Progenitor cell of endocrine pancreas (in vitro differentiated cells): ENCODE measurements at places on chromosomes 12 and 14.

DNA sequence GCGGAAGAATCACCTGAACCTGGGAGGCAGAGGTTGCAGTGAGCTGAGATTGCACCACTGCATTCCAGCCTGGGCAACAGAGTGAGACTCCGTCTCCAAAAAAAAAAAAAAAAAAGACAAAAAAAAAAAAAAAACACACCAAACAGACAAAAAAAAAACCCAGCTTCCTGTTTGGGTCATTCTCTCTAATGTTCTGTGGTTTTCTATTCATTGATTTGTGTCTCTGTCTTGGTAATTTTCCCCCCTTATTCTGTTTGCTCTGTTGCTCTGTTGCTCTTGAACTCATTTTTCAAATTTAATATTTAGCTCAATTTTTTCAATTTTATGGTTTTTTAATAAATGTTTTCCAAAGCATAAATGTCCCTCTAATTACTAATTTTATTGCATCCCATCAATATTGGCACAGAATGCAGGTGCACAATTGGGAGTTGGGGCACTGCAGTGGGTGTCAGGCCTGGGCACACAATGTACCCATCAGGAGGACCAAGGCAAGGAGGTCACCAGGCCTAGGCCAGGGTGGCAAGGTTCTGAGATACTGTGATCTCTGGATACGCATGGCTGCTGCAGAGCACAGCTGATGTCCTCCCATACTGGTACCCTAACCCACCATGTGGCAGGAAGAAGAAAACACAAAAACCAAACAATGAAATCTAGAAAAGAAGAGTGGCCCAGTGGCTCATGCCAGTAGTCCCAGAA, 8.0 kb upstream of the GNPTAB start:
- DNase-seq = no peak
- no peaks in the 10 kb centered on the region for H3K27me3 ChIP-seq
- H3K36me3 ChIP-seq = no peaks in the 10 kb centered on the region

DNA sequence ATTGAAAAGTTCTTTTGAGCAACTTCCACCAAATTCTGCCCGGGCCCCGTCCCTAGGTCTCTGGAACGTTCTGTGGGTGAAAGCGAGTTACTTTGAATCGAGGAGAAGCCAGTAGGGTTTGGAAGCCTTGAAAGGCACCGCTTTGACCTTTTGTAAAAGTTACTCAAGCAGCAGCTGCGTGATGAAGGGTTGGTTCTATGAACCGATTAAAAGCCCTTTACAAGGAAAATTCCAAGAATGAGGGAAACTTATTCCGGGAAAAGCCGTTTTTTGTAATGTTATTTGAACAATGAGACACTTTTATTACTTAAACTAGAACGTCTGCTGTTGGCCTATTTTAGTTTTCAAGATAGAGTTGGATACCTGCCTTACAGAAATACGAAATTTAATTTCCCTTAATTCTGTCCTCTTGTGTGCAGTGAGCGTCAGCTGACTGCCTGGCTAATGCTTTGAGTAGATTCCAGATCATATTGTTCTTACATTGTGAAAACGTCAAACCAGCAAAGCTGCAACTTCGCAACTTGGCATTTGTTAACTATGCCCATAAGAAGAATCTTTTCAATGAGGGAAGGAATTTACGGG, 906 bp downstream of the LARP4 start:
- H3K27me3 ChIP-seq = no peaks in the 10 kb centered on the region
- H3K4me3 ChIP-seq = peak overlapping the region; percentile 98
- no peak for DNase-seq
- H3K4me1 ChIP-seq = peaks cover 19% of the 10 kb centered on the region

GRCh38 chr12:107522692-107523477, 162.7 kb upstream of the PWP1 start:
- DNase-seq = no peak
- peaks cover 8% of the 10 kb centered on the region for H3K27me3 ChIP-seq
- H3K4me3 ChIP-seq = no peak overlapping the region
- H3K27ac ChIP-seq = no peak overlapping the region

GRCh38 chr12:69932154-69932553, 107.1 kb downstream of the MYRFL start:
- H3K27ac ChIP-seq = no peak overlapping the region
- DNase-seq = no peak
- no peaks in the 10 kb centered on the region for H3K36me3 ChIP-seq
- H3K4me1 ChIP-seq = peaks cover 39% of the 10 kb centered on the region

- H3K27me3 ChIP-seq = peaks cover 34% of the 10 kb centered on the region
- H3K36me3 ChIP-seq = no peaks in the 10 kb centered on the region
- H3K27ac ChIP-seq = no peak overlapping the region
Measured at GRCh38 chr12:1837541-1838204, 17.3 kb downstream of the LRTM2 start.

GRCh38 chr12:75782069-75782581, 249.5 kb downstream of the PHLDA1 start:
- no peak overlapping the region for H3K27ac ChIP-seq
- no peaks in the 10 kb centered on the region for H3K27me3 ChIP-seq
- H3K36me3 ChIP-seq = no peaks in the 10 kb centered on the region
- H3K4me1 ChIP-seq = peaks cover 2% of the 10 kb centered on the region
- DNase-seq = no peak

DNA sequence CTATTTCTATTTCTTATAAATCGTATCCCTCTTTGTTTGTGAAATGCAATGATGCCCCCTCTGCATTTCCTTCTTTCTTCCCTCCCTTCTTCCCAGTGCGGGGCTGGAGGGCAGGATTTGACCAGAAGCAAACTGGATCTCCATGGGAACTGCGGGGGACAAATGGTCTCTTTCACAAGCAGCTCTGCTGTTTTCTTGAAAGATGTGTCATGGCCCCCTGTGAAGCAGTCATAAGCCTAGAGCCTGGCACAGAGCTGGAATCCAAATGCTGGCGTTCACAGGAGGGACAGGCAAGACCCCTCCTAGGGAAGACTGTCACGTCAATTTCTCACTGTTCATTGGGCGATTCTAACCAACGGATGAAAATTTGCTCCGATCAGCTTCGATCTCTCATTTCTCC, 203.5 kb upstream of the NOS1 start:
- no peaks in the 10 kb centered on the region for H3K36me3 ChIP-seq
- no peak for DNase-seq
- no peak overlapping the region for H3K27ac ChIP-seq
- H3K27me3 ChIP-seq = peaks cover 63% of the 10 kb centered on the region
- H3K4me1 ChIP-seq = peaks cover 3% of the 10 kb centered on the region

- no peaks in the 10 kb centered on the region for H3K27me3 ChIP-seq
- no peaks in the 10 kb centered on the region for H3K4me1 ChIP-seq
- H3K27ac ChIP-seq = no peak overlapping the region
- no peak overlapping the region for H3K4me3 ChIP-seq
Measured at GRCh38 chr14:94237983-94238382, 55.1 kb downstream of the SERPINA10 start.
